ENCODE measurements at places on chromosomes 12 and 14. TPM values are rescaled to one million over a fixed set of nuclear protein-coding genes. Genes with fewer than 3 reads are reported as not detected.

DNA sequence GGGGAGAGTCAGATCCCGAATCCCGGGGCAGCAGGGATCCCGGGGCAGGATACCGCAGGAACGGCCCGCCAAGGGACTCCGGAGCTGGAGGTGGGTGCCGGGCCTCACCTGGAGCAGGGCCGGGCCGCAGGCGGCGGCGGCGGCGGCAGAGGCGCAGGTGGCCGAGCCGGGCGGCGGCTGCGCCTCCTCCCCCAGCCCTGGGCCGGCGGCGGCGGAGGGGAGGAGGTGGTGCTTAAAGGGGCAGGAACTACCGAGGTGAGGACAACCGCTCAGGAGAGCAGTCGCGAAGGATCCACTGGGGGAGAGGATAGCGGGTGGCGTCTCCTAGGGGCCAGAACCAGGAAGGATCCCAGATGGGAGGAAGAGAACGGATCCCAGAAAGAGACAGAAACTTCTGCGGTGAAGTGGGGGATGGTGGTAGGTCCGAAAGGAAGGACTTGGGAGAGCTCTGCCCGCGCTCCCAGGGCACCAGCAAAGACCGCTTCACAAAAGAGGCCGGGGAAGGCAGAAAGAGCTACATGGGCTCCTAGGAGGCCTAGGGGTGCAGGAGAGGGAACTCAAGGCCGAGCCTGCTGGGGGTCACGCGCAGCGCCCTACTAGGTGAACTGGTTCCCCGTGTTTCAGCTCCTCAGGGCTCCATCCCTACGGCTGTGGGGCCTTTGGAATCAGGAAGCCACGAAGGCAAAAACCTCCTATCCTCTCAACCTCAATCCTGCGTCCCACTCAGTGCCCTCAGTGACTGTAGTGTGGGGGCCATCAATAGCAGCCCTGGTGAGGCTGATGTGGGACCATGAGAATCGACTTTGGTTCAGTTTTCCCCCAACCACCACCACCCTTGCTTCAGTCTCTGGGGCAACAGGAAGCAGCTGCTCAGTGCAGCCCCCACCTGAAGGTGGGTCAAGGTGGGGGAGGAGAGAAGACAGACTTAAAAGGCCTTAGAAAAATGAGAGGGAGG lies 5.0 kb upstream of the BAZ2A start:
- peak; percentile 82 for DNase-seq

GRCh38 chr14:65585216-65585615 lies 172.7 kb downstream of the FUT8 start:
- DNase-seq, result no peak

- DNase-seq, result no peak
These were observed 38.4 kb downstream of the EAPP start for GRCh38 chr14:34501004-34501580.

DNA sequence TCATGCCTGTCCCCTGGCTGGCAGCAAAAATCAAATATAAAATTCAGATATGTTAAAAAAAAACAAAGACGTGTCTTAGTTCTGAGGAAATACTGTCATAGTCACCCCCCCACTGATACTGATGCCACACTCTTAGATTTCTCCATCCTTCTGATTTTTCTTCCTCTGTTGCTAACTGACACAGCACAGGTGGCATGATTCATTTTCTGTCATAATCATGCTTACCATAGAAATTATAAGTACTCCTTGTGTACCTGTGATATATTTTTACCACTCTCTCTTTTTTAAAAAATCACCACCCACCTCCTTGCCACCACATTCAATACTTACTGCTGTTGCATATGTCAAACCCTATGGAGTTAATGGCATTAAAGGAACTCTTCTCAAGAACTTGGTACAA lies 209.2 kb downstream of the PPM1H start:
- DNase-seq, result no peak

DNA sequence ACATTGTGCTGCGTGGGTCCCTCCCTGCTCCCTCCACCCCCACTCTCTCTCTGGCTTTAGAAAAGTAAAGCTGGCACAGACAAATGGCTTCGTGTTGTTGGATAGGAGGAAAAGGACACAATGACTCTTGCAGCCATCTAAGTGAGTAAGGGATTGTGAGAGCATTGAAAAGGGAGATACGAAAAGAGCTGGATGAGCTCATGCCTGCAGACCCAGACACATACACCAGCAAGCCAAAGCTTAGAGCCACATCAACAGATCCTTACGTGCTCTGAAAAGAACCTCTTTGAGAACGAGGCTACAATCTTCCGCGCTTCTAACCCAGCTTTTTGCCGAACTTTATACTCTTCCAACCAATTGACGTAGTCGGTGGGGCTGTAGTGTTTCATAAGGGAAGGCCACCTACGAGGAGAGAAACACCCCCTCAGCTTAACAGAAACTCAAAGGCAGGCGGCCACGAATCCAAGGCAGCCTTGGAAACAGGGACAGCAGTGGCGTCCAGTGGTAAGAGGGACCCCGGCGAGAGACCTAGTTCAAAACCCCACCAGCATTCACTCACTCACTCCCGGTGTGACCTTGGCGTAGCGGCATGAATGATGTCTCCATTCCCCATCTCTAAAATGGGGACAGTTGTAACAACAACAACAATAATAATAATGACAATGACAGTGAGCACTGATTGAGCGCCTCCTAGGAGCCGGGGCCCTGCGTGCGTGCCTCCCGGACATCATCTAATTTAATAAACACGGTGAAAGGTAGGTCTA lies 1.1 kb downstream of the FBXO21 start:
- no peak for DNase-seq

- no peak for DNase-seq
These were observed 96.8 kb downstream of the ACSS3 start for GRCh38 chr12:81174664-81175063.

DNA sequence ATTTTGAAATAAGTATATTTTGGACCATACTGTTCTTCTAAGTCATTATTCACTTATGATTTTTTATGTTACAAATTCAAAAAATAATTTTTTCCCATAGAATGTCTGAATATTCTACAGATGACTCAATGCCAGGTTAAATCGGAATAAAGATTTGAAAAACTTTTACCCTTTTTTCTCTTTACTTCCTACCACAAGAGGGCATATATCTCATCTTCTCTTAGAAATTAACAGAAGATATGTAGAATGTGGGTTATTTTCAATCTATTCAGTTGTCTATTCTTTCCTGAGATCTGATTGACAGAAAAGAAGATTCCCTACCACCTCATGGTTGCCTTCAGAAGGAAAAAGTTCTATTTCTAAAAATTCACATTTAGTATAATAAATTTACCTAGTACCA lies 53.0 kb upstream of the KITLG start:
- DNase-seq, result no peak

- no peak for DNase-seq
These were observed 72.7 kb downstream of the NOVA1 start for GRCh38 chr14:26525085-26525484.

GRCh38 chr12:25058012-25058411 lies 109.1 kb upstream of the BCAT1 start:
- DNase-seq, result no peak

DNA sequence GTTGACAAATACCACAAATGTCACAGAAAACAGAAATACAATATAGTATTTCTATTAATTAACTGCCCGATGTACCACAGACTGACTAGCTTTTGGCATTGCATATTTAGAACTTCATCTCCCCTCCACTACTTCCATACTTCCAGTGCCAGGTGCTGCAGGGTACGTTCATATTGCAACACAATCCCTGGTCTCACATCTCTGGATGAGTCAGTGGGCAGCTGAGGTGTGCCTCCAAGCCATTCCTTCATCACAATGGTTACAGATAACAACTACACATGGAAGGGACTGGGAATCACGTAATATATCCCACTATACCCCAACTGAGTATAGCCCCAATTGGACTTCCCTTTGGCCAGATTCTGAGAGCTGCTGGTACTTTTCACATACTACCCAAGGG lies 31.1 kb downstream of the CCDC198 start:
- DNase-seq, result no peak

- DNase-seq, result no peak
These were observed 510.4 kb downstream of the SLC16A7 start for GRCh38 chr12:60106214-60106613.

- DNase-seq, result no peak
These were observed 25.4 kb downstream of the CCDC62 start for GRCh38 chr12:122799641-122800243.

- peak; percentile 78 for DNase-seq
These were observed 1131.1 kb downstream of the TMEM121 start for GRCh38 chr14:106657460-106657859.

DNA sequence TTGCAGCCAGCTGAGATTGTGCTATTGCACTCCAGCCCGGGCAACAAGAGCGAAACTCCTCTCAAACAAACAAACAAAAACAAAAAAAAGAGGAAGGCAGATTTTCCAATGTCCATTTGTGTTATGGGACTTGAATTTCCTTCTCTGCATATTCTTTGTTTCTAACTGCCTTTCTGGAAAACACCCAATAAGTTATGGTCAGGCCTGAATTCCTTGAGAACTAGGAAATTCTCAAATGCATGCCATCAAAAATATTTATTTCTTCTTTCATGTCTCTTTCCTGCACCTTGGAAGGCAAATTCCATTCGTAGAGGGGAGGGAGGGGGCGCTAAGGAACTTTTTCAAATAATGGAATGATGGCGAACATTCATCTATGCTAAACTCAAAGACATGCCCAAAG lies 117.6 kb upstream of the TMCC3 start:
- DNase-seq, result no peak

GRCh38 chr12:82357340-82357739 lies 847 bp downstream of the CCDC59 start:
- DNase-seq, result no peak

DNA sequence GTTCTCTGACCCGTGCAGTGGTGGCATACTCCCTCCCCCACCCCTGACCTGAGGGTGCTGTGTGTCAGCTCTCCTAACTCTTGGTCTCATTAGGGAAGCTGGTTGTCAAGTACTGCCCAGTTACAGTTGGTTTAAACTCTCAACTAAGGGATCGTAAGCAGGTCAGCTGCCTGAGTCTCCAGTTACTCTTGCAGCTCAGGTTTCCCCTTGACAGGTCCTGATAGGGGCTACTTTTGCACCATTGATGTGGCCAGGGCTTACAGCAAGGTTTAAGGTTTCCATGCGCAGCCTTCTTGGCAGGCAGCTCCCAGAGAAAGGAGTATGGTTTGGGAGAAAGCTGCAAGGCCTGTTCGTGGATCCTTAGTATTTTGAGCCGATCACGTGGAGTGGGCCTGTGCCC lies 74.5 kb downstream of the ETV6 start:
- no peak for DNase-seq

GRCh38 chr14:50961605-50962221 lies 17.4 kb upstream of the PYGL start:
- DNase-seq, result no peak

DNA sequence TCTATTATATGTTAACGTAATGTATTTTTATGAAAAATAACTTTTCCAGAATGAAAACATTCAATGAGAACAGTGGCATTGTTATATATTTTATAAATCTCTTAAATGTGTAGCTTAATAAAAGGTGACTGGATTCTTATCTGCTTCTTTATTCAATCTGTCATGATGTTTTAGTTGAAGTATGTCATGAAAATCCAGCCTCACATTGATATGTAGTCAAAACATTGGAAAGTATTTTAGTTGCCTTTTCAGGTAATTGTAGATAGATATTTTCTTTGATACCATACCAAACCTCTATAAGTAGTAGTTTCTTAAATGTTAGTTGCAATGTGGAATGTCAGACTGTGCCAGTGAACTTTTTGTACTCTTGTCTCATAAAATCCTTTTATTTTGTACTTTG lies 41.3 kb upstream of the MSRB3 start:
- DNase-seq, result no peak

GRCh38 chr12:116661341-116661740 lies 76.5 kb downstream of the SPRING1 start:
- DNase-seq, result no peak

- DNase-seq, result no peak
These were observed 297.2 kb downstream of the FBXL14 start for GRCh38 chr12:1297206-1297605.

DNA sequence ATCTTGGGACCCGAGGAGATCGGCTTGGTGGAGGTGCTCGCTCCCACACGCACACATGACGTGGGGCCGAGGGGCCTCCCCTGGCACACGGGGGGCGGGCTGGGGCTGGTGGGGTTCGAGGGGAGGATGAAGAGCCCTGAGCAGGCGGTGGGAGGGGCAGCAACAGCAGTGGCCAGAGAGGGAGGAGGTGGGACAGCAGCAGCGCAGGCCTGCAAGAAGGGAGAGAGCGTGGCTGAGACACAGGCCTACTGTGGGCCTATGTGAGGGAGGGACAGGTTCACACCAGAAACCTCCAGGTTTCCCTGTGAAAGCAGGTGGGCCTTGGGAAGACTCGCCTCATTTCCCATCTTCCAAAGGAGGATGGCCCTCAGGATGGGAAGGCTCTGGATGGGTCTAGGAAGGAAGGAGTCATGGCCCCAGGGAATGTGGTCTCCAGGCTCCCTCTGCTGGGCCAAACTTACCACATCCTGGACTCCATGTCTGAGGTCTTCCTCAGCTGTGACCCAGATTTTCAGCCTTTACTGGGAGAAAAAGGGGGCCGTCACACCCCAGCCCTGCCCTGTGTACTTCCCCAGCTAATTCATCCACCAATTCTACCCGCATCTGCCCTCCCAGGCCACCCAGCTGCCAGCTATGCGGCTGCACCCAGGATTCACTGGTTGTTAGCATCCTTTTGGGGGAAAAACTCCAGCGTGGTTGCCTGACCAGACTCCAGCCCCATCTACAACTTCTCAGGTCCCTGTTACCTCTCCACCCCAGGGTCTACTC lies 2.8 kb downstream of the PIANP start:
- DNase-seq, result peak; percentile 51

DNA sequence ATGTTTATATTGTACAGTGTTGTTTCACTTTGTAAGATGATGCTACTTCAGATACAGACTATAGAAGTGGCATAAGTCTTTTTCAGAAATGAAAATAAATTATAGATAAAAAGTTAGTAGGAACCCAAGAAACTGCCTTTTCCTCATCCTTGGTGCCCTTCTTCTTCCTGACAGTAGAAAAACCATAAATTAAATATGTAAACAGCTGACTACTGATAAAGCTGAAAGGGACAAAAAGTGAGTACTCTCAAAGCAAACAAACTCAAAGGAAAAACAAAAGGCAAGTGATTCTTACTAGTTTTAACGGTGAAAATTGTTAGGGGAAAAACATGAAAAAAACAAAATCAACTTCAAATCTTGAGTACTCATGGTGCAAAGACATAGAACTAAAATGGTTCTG lies 8.6 kb upstream of the C12orf50 start:
- no peak for DNase-seq

Gene KRT71
- total RNA-seq, result not detected

Gene FIGNL2
- total RNA-seq, result 0.19 TPM

Gene KLRC2
- total RNA-seq, result not detected

Gene DTX1
- total RNA-seq, result 12.0 TPM

Gene KLRC1
- total RNA-seq, result 0.21 TPM

Gene DEPDC4
- 4.2 TPM for total RNA-seq

Gene TAS2R42
- total RNA-seq, result not detected

Gene LRTM2
- total RNA-seq, result not detected

Gene PTGR2
- 14.3 TPM for total RNA-seq

Gene SLC25A47
- not detected for total RNA-seq

Measured in activated CD4-positive, alpha-beta T cell treated with anti-CD3 and anti-CD28 coated beads for 36 hours (primary cell).